ENCODE measurements at places on chromosomes 16 and 17. TPM values are rescaled to one million over a fixed set of nuclear protein-coding genes. Genes with fewer than 3 reads are reported as not detected.

Gene DPEP1
- not detected for total RNA-seq

Gene NGFR
- total RNA-seq = not detected

Gene SPNS1
- total RNA-seq = 21.2 TPM

Gene ITGAX
- 45.9 TPM for total RNA-seq

Gene CNOT1
- 270 TPM for total RNA-seq

Gene TMEM98
- total RNA-seq = 0.82 TPM

Gene CHD9NB
- total RNA-seq = 0.16 TPM

Gene ZFP3
- total RNA-seq = 1.9 TPM

Gene ASIC2
- not detected for total RNA-seq

Gene CES1
- not detected for total RNA-seq

Data from activated CD4-positive, alpha-beta T cell treated with anti-CD3 and anti-CD28 coated beads, Interleukin-2, amount 10 ng/mL, durations not matched to agents 24 days and 14 days (primary cell).